ENCODE measurements at places on chromosomes 1 and 21. TPM values are rescaled to one million over a fixed set of nuclear protein-coding genes. Genes with fewer than 3 reads are reported as not detected.

GRCh38 chr21:41767606-41768436 lies 969 bp upstream of the RIPK4 start:
- H3K36me3 ChIP-seq = no peaks in the 10 kb centered on the region
- H3K27ac ChIP-seq = no peak overlapping the region
- peak overlapping the region; percentile 64 for H3K4me3 ChIP-seq
- no peak for DNase-seq

DNA sequence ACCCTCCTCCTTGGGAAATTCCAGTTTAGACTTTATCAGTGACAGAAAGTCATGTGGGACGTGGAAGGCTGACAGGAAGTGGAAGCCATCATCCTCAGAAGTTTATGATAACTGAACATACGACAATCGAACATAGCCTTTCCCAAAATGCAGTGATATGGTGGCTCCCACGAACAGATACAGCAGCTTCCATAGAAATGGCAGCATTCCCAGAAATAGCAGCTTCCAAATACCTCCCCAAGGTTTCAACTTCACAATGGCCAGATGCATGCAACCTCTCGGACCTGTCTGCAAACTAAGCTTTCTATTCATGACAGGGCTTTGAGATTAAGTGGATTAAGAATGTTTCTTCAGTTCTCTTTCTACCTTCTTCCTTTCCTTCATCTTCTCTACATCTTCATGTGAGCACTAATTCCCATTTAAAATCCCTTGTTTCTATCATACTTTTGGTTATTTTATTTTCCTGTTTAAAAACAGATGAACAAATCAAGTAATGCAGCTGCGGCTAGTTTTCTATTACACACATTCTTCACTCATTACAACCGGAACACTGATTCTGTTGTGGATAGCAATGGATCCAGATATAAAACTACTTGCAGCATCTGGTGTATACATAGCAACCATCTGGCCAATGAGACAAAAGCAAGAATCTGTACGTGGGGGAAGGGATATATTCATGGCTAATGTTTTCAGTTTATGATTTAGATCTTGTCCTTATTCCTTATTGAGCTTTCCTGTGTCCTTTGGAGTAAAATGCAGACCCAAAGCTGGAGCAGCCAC lies 304.8 kb downstream of the BRINP3 start:
- H3K27me3 ChIP-seq = no peaks in the 10 kb centered on the region
- DNase-seq = no peak
- H3K27ac ChIP-seq = no peak overlapping the region
- H3K4me3 ChIP-seq = no peak overlapping the region
- no peaks in the 10 kb centered on the region for H3K36me3 ChIP-seq

GRCh38 chr1:53919675-53920066 lies 25.7 kb downstream of the DIO1 start:
- H3K4me3 ChIP-seq = no peak overlapping the region
- H3K4me1 ChIP-seq = no peaks in the 10 kb centered on the region

Gene C1orf226
- total RNA-seq = not detected

- no peaks in the 10 kb centered on the region for H3K4me1 ChIP-seq
- no peaks in the 10 kb centered on the region for H3K36me3 ChIP-seq
- H3K27ac ChIP-seq = no peak overlapping the region
- no peak for DNase-seq
- H3K4me3 ChIP-seq = no peak overlapping the region
These were observed 24.2 kb upstream of the FHAD1 start for GRCh38 chr1:15222653-15223303.

Gene FCRL2
- not detected for total RNA-seq

Gene TTC13
- total RNA-seq = 31.8 TPM

DNA sequence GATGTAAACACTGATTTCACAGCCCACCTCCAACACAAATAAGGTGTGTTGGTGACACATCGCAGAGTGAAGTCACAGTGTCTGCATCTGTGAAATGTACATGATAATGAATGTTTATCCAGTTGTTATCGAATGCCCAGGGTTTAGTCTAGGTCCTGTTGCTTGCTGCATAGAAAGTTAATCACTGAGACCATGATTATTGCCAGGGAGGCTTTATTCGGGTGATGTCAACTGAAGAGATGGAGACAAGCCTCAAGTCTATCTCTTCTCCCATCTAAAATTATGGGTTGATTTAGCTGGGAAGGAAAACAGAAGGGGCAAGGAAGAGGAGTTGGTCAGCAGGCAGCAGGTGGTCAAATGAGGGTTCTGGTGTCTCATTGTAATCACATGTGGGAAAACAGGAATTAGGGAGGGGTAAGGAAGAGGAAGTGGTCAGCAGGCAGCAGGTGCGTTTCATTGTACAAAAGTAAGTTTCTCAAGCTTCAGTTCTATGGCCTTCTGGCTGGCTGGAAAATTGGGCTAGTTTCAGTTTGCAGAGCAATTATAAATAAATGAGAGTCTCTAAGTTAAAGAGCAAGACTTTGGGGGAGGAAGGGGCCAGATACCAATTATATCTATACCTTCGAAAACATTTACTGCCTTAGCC lies 146.3 kb upstream of the DNAH14 start:
- no peaks in the 10 kb centered on the region for H3K27me3 ChIP-seq
- no peak overlapping the region for H3K4me3 ChIP-seq
- H3K27ac ChIP-seq = no peak overlapping the region

Gene EPHB2
- not detected for total RNA-seq

- H3K36me3 ChIP-seq = no peaks in the 10 kb centered on the region
- no peaks in the 10 kb centered on the region for H3K27me3 ChIP-seq
- no peaks in the 10 kb centered on the region for H3K4me1 ChIP-seq
- H3K4me3 ChIP-seq = no peak overlapping the region
- DNase-seq = no peak
These were observed 24.2 kb downstream of the GNG4 start for GRCh38 chr1:235625340-235625739.

- H3K4me3 ChIP-seq = no peak overlapping the region
- no peak overlapping the region for H3K27ac ChIP-seq
- H3K36me3 ChIP-seq = no peaks in the 10 kb centered on the region
These were observed 273.1 kb downstream of the NTNG1 start for GRCh38 chr1:107413951-107414350.

DNA sequence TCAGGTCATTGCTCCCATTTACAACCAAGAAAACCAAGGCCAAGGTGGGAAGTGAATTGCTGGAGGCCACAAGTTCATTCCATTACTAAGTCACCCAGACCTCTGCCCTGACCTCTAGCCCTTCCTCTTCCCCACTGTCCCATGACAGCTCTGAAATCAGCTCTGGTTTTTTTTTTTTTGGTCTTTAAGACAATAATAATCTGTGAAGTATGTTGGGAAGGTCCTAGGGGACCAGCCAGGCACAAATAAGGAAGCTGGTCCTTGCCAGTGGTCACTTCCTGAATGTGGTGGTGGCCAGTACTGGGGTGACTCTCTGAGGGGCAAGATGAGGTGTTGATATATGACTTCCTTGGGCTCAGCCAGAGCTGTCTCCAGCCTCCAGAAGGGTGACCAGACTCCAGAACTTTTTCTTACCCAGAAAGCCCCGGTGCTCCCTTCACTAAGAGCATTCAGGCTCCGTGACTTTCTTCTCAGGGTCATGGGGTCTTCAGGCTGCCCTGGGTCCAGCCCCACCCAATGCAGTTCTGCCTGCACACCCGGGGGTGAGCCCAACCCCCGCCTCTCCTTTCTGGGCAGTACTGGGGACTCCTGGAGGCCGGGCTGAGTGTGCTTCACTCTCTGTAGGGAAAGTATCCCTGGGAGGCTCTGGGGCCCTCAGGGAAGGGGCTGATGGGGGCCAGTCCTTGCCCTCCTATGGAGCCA lies 159.6 kb downstream of the PTPRU start:
- no peak for DNase-seq
- no peaks in the 10 kb centered on the region for H3K4me1 ChIP-seq
- no peak overlapping the region for H3K27ac ChIP-seq
- H3K36me3 ChIP-seq = no peaks in the 10 kb centered on the region
- H3K27me3 ChIP-seq = no peaks in the 10 kb centered on the region
- no peak overlapping the region for H3K4me3 ChIP-seq

- no peaks in the 10 kb centered on the region for H3K27me3 ChIP-seq
- H3K4me1 ChIP-seq = no peaks in the 10 kb centered on the region
- peak; percentile 27 for DNase-seq
- no peak overlapping the region for H3K27ac ChIP-seq
These were observed 642 bp downstream of the HCRTR1 start for GRCh38 chr1:31617916-31618746.

DNA sequence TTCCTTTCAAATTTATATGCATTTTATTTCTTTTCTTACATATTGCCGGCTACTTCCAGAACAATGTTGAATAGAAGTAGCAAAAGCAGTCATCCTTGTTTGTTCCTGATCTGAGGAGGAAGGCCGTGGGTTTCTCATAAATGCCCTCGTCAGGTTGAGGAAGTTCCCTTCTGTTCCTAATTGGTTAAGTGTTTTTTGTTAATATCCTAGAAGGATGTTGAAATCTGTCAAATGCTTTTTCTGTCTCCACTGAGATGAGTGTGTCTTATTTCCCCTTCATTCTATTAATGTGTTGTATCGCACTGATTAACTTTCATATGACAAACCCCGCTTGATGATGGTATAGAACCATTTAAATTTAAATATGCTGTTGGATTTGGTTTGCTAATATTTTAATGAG lies 15.4 kb downstream of the TTLL10 start:
- no peak overlapping the region for H3K27ac ChIP-seq
- H3K4me1 ChIP-seq = no peaks in the 10 kb centered on the region
- H3K4me3 ChIP-seq = no peak overlapping the region
- no peak for DNase-seq
- no peaks in the 10 kb centered on the region for H3K27me3 ChIP-seq
- H3K36me3 ChIP-seq = no peaks in the 10 kb centered on the region

All from naive thymus-derived CD4-positive, alpha-beta T cell (primary cell).